ENCODE measurements at places on chromosomes 13 and 19. TPM values are rescaled to one million over a fixed set of nuclear protein-coding genes. Genes with fewer than 3 reads are reported as not detected.

The GET3 gene
- polyA plus RNA-seq = 217 TPM

The GIPC3 gene
- 1.9 TPM for polyA plus RNA-seq

The GRIN2D gene
- 0.59 TPM for polyA plus RNA-seq

The SPACA4 gene
- polyA plus RNA-seq = not detected

The VSTM1 gene
- not detected for polyA plus RNA-seq

The BRME1 gene
- polyA plus RNA-seq = 0.69 TPM

The RYR1 gene
- under 0.01 TPM for polyA plus RNA-seq

The TNNT1 gene
- polyA plus RNA-seq = 0.22 TPM

The TNPO2 gene
- 98.8 TPM for polyA plus RNA-seq

The NAA16 gene
- 8.6 TPM for polyA plus RNA-seq

The HCN2 gene
- polyA plus RNA-seq = 0.18 TPM

The ATP8A2 gene
- 0.11 TPM for polyA plus RNA-seq

The PINLYP gene
- polyA plus RNA-seq = 4.8 TPM

The NXNL1 gene
- not detected for polyA plus RNA-seq

The GARIN5A gene
- polyA plus RNA-seq = 0.76 TPM

The SERP2 gene
- 0.30 TPM for polyA plus RNA-seq
